ENCODE measurements at places on chromosomes 2 and 18.
A peak's percentile ranks its signal among the peaks of the same experiment; 100 is the strongest.

DNA sequence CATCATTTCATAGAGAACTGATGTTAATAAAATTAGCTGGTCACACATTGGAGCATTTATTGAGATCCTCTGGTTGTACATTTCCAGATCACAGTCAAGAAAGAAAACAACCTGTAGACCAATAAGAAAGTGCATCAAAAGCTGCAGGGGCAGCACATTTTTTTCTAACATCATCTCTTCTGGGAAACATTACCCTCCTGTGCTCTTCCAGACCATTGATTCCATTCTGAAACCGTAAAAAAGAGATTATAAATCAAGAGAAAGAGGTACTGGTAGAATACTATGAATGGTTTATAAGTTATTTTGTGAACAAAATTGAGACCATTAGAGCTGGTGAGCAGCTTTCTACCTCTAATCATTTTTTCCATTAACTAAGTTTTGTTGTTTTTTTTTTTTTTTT, 1548.2 kb upstream of the CELF4 start:
- DNase-seq: no peak

DNA sequence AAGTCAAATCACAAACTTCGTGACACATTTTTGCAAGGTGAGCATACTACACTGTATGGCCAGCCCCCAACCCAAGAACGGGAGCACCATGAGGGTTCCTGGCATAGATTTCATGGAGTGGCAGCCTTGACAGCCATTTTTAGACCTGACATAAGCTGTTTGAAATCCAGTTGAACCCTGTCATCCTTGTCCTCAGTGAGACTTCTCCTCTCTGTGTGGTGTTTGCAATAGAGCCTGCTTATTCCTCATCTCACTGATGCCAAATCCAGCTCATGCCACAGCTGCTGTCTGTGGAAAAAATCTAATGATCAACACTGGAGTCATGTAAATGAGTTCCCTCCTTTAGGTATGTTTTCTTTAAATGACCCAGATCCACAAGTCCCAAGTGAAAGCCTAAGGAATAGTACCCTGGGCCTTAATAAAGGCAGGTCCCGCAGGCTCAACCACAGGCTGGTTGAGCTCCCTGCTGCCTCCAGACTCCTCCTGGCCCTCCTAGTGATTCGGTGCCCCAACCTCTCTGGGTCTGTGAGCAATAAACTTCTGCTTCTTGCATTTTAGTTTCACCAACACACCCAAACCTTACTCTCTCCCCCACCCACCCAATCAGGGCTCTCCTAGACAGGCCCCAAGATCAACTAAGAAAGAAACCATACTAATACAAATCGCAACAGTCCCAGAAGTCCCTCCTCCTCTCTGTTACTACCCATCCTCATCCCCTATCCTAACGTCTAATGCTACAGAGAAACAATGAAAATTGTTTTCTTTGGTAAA, 8.4 kb upstream of the CREG2 start:
- DNase-seq: no peak

DNA sequence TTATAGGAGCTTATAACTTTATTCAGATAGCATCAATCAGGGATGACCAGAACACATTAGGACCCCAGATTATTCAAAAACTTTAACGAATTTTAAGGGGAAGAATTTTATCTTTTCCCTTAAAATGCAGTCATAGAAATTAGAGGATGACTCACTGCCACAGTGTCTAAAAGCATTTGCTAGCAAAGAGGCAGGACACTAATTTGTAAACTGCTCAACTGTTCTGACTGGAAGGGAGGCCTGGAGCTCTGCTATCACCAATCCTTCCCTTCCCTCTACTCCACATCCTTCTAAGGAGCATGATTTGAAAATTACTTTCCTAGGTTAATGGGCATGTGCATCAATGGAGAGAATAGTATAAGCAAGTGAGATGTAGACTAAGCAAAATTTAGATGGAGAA, 40.5 kb downstream of the PREPL start:
- DNase-seq: no peak

DNA sequence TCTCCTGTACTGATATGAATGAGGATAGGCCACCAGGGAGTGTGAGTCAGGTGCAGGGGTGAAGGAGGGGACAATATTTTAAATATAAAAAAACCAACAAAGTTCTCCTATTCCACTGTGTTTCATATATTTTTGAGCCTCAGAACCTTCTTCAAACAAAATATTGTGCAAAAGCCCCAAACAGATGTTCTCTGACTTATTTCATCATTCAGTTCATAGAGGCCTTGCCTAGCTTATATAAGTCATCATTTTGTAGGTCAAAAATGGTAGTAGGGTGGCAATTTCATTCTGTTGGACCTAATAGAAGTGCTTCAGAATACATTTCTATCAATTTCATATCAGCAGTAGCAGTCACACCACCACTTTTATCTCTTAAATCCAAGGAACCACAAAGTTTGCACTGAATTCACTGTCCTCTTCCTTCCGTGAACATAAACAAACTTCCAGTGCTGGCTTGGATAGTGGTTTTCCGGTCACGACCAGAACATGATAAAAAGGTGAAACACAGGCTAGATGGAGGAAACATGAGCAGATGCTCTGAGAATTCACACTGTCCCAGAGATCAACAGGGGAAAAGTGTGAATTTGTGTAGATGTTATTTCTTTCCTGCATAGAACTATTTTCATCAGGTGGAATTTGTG, 99.1 kb downstream of the EN1 start:
- no peak for DNase-seq

DNA sequence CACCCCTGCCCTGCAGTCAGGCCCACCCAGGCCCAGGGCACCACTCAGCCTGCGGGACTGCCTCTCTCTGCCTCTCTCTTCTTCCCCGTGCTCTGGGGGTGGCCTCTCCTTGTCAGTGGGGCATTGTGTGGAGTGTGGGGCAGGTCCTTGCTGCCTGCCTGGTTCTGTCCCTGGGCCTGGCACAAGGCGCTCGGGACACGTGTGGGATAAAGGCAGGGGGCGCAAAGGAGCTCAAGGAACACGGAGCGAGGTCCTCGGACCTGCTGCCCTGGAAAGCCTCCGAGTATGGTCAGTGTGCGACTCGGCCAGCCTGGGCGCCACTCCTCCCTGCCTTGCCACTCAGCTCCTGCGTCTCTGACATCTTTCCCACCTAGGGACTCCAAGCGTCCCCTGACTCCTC, 262.2 kb downstream of the HDAC4 start:
- DNase-seq: no peak

- DNase-seq: no peak
Measured at GRCh38 chr2:240240017-240240734, 99.7 kb upstream of the OTOS start.

- no peak for DNase-seq
Measured at GRCh38 chr2:151277067-151277466, 12.4 kb downstream of the NMI start.

GRCh38 chr2:86174445-86174844, 20.8 kb downstream of the IMMT start:
- DNase-seq: no peak

GRCh38 chr2:233422050-233422639, 67.9 kb downstream of the DGKD start:
- DNase-seq: peak; percentile 83
